ENCODE measurements at places on chromosomes 2 and 18.

- no peaks in the 10 kb centered on the region for H3K36me3 ChIP-seq
- DNase-seq: no peak
- no peak overlapping the region for H3K4me3 ChIP-seq
These were observed 21.3 kb upstream of the ACKR3 start for GRCh38 chr2:236548179-236548921.

GRCh38 chr2:164793529-164793928, 48.1 kb downstream of the COBLL1 start:
- peaks cover 25% of the 10 kb centered on the region for H3K4me1 ChIP-seq
- H3K27ac ChIP-seq: no peak overlapping the region
- H3K4me3 ChIP-seq: no peak overlapping the region
- H3K36me3 ChIP-seq: no peaks in the 10 kb centered on the region
- H3K27me3 ChIP-seq: no peaks in the 10 kb centered on the region

- no peak overlapping the region for H3K27ac ChIP-seq
- peaks cover 14% of the 10 kb centered on the region for H3K4me1 ChIP-seq
- no peaks in the 10 kb centered on the region for H3K36me3 ChIP-seq
- no peaks in the 10 kb centered on the region for H3K27me3 ChIP-seq
- H3K4me3 ChIP-seq: no peak overlapping the region
These were observed 230.8 kb upstream of the RAB6C start for GRCh38 chr2:129748653-129749052.

GRCh38 chr18:48540251-48541025, 1.6 kb downstream of the CTIF start:
- no peaks in the 10 kb centered on the region for H3K36me3 ChIP-seq
- H3K4me1 ChIP-seq: peaks cover 49% of the 10 kb centered on the region
- H3K27me3 ChIP-seq: no peaks in the 10 kb centered on the region
- H3K27ac ChIP-seq: no peak overlapping the region
- peak; percentile 75 for DNase-seq
- peak overlapping the region; percentile 84 for H3K4me3 ChIP-seq

DNA sequence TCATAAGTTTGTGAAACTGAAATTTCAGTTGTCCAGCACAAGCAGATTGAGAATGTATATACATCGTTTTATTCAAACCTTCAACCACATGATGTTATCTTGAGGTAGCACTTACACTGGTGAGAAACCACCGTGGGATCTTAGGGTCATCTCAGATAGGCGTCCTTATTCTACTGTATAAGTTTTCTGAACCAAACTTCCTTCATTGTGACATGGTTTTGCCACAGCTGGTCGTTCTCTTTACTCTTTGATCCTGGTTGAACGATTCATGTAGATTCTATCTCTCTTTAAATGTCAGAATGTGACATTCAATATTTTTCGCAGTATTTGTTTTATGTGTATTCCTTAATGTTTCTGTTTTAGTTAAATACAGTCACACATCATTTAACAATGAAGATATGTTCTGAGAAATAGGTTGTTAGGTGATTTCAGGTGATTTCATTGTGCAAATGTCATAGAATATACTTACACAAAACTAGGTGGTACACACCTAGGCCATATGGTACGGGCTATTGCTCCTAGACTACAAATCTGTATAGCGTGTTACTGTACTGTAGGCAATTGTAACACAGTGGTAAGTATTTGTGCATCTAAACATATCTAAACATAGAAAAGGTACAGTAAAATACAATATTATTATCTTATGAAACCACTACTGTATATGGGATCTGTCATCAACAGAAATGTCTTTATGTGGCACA, 17.9 kb upstream of the ARHGAP25 start:
- no peak overlapping the region for H3K4me3 ChIP-seq
- H3K27me3 ChIP-seq: no peaks in the 10 kb centered on the region
- no peak overlapping the region for H3K27ac ChIP-seq
- H3K4me1 ChIP-seq: peaks cover 44% of the 10 kb centered on the region
- DNase-seq: no peak

DNA sequence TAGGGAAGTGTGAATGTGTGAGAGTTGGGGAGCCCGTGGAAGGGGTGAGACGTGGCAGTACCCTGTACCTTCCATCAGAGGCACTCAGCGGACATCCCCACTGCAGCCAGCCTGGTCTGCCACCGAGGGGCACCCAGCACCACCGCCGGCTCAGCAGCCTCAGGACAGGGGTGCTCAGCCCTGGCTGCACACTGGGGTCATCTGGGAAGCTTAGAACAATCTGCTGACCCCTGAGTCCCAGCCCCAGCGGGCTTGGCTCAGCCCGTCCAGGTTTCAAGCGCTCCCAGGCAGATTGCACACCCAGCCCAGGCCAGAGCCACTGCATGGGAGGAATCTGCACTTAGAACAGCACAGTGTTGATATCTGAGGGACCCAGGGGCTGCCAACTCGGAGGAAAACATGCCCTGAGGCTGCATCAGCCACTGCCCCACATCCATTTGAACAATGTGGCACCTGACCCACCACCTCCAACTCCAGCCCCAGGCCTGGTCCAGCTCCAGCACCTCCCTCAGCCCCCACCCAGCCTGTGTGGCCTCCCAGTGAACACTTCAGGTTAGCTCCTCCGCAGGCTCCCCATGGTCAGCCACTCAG, 147.1 kb upstream of the OTOS start:
- peaks cover 2% of the 10 kb centered on the region for H3K27me3 ChIP-seq
- no peak for DNase-seq
- no peak overlapping the region for H3K4me3 ChIP-seq
- H3K4me1 ChIP-seq: no peaks in the 10 kb centered on the region

DNA sequence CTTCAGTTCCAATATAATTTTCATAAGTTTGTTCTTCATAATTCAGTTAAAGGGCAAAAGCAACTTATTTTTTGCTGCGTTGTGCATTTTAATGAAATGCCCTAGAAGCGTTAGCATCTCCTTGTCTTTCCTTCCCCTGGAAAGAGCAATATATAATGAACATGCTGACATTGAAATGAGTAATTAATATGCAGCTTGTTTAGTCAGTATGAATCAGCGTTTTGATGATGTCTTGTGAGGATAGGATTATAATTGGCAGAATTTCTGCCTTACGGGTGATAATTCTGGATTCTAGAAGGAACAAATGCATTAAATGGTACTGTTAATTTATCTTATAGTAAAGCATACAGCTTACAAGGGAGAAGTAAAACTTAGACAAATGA, 152.3 kb upstream of the MMADHC start:
- no peak overlapping the region for H3K27ac ChIP-seq
- DNase-seq: no peak
- no peak overlapping the region for H3K4me3 ChIP-seq
- H3K36me3 ChIP-seq: no peaks in the 10 kb centered on the region
- no peaks in the 10 kb centered on the region for H3K4me1 ChIP-seq

GRCh38 chr2:230680463-230681170, 32.0 kb upstream of the CAB39 start:
- no peak for DNase-seq
- no peak overlapping the region for H3K4me3 ChIP-seq
- H3K4me1 ChIP-seq: no peaks in the 10 kb centered on the region
- H3K27ac ChIP-seq: no peak overlapping the region

DNA sequence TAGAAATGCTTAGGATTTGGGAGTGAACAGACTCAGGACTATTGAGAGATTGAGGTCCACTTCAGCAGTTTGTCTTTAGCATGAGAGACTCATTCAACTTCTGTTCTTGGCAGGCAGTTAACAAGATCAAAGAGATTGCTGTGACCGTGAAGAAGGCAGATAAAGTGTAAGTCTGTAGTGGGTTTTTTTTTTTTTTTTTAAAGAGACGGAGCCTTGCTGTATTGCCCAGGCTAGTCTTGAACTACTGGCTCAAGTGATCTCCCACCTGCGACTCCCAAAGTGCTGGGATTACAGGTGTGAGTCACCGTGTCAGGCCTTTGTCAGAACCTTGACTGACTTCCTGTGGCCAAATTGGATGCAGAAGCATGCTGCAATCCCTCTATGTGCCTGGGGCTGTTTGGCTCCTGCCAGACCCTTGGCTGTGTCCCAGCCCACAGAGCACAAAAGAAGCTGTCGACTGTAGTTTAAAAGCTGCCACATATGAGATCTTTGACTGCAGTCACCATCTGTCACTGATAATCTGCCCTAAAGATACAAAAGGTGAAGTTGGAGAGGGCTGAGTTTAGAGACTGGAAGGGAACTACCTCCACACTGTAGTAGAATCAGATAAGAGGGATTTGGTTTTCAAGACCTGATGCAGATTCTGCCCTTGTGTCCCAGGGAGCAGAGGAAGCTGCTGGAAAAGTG, 9.9 kb downstream of the CCT7 start:
- H3K27me3 ChIP-seq: no peaks in the 10 kb centered on the region
- peaks cover 91% of the 10 kb centered on the region for H3K36me3 ChIP-seq
- no peaks in the 10 kb centered on the region for H3K4me1 ChIP-seq
- no peak for DNase-seq
